Mesenchymal stem cell (in vitro differentiated cells and primary cell): ENCODE measurements at places on chromosomes 4 and X.

GRCh38 chr4:47525154-47525819, 40.2 kb downstream of the ATP10D start:
- peak overlapping the region; percentile 87 for H3K27ac ChIP-seq
- no peak overlapping the region for H3K4me3 ChIP-seq
- no peaks in the 10 kb centered on the region for H3K27me3 ChIP-seq
- peak; percentile 94 for DNase-seq
- H3K4me1 ChIP-seq: peaks cover under 1% of the 10 kb centered on the region

GRCh38 chrX:20595928-20596575, 329.3 kb upstream of the RPS6KA3 start:
- no peaks in the 10 kb centered on the region for H3K36me3 ChIP-seq
- peak; percentile 18 for DNase-seq
- no peaks in the 10 kb centered on the region for H3K27me3 ChIP-seq
- no peak overlapping the region for H3K4me3 ChIP-seq
- no peaks in the 10 kb centered on the region for H3K4me1 ChIP-seq

- H3K4me3 ChIP-seq: no peak overlapping the region
- no peaks in the 10 kb centered on the region for H3K36me3 ChIP-seq
- DNase-seq: peak; percentile 81
- no peak overlapping the region for H3K27ac ChIP-seq
- peaks cover 4% of the 10 kb centered on the region for H3K27me3 ChIP-seq
These were observed 620.0 kb downstream of the BCOR start for GRCh38 chrX:39477762-39478120.

DNA sequence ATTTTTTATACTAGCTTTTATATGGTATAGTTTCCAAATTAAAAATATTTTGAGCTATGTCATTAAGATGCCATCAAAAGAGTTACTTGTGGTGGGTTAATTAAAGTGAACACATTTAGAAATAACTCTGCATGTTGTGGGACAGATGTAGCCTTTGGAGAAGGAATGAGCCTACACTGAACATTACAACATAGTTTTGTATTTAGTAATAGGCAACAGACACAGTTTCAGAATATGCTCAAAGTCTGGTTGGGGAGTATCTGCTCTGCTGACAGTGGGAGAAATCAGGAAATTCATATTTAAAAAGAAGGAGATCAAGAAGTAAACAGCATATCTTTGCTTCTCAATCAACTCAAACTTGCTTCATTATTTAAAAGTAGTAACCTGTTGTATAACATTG, 23.7 kb downstream of the EMCN start:
- H3K27ac ChIP-seq: no peak overlapping the region
- no peaks in the 10 kb centered on the region for H3K36me3 ChIP-seq
- no peak overlapping the region for H3K4me3 ChIP-seq
- DNase-seq: peak; percentile 49
- H3K4me1 ChIP-seq: no peaks in the 10 kb centered on the region

DNA sequence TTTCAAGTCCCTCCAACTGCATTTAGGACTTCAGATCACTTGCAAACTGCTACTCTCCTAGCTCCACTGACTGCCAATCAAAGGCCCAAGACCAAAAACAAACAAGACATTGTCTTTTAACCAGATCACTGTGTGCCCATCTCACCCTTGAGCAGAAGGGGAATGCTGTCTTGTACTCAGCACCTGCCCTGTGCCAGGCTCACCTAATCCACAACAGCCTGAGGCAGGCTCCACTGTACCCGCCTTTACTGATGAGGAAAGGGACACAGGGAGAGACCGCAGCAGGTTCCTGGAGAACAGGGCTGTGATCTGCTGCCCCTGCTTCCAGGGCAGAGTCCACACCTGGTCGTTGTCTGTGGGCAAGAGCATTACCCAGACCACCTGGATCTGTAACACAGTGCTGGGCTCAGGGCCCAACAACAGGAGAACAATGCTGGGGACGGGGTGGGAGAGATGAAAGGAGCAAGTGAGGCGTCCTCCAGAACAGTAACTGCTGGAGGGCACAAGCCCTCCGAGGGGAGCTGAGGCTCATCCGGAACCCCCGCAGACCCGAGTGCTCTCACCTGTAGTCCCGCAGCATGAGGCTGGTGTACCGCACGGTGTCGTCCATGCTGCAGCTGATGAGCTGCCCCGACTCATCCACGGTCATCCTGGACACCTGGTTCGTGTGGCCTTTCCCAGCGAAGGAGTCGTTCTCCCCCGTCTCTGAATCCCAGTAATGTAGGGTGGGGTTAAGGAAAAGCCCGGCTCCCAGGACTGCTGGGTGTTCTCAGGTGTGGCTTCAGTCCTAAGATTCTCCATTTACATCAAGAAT, 33.9 kb downstream of the WDR1 start:
- DNase-seq: no peak
- H3K4me3 ChIP-seq: no peak overlapping the region
- peaks cover 43% of the 10 kb centered on the region for H3K4me1 ChIP-seq
- H3K36me3 ChIP-seq: peaks cover 96% of the 10 kb centered on the region
- no peak overlapping the region for H3K27ac ChIP-seq
- no peaks in the 10 kb centered on the region for H3K27me3 ChIP-seq

GRCh38 chr4:88865466-88865865, 167.8 kb upstream of the NAP1L5 start:
- no peak overlapping the region for H3K4me3 ChIP-seq
- H3K36me3 ChIP-seq: peaks cover 3% of the 10 kb centered on the region
- H3K27ac ChIP-seq: no peak overlapping the region
- H3K4me1 ChIP-seq: no peaks in the 10 kb centered on the region
- peak; percentile 79 for DNase-seq

GRCh38 chr4:66872661-66873060, 672.6 kb downstream of the CENPC start:
- H3K4me1 ChIP-seq: no peaks in the 10 kb centered on the region
- H3K27me3 ChIP-seq: no peaks in the 10 kb centered on the region
- no peaks in the 10 kb centered on the region for H3K36me3 ChIP-seq
- no peak overlapping the region for H3K4me3 ChIP-seq

DNA sequence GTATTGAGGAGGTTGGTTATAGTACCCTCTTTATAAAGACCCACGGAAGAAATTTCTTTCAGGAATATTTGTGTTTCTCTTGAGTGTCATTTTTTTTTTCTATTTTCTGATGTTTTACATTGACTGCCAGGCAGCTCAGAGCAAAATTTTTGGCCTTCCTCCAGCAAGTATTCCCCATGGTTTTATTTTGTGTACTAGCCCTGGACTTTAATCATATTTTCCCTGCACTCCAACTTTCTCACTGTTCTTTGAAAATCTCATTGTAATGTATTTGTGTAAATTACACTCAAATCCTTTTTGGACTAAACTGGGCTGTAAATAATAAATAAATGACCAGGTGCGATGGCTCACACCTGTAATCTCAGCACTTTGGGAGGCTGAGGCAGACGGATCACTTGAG, 45.6 kb upstream of the USP46 start:
- H3K36me3 ChIP-seq: no peaks in the 10 kb centered on the region
- H3K4me3 ChIP-seq: no peak overlapping the region
- no peak for DNase-seq
- no peaks in the 10 kb centered on the region for H3K4me1 ChIP-seq
- no peaks in the 10 kb centered on the region for H3K27me3 ChIP-seq
- no peak overlapping the region for H3K27ac ChIP-seq

DNA sequence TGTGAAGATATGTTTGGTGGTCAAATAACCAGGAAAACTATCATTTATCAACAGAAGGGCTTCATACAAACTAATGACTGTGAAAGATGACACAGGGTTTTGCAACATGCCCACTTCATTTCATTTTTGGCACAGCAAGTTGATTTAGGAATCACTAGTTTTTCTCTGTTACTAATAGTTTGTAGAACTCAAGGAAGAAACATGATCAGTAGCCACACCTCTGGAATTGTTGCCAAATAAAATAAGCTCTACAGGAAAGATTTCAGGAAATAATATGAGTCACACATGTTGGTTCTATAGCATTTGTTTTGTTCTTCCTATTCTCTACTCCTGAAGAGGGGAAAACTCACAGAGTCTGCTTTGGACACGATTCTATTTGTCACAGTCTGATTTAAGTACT, 255.4 kb downstream of the TLL1 start:
- H3K27ac ChIP-seq: no peak overlapping the region
- no peaks in the 10 kb centered on the region for H3K27me3 ChIP-seq
- no peak overlapping the region for H3K4me3 ChIP-seq
- DNase-seq: no peak

- no peaks in the 10 kb centered on the region for H3K4me1 ChIP-seq
- DNase-seq: no peak
- H3K27me3 ChIP-seq: no peaks in the 10 kb centered on the region
- no peak overlapping the region for H3K4me3 ChIP-seq
- no peaks in the 10 kb centered on the region for H3K36me3 ChIP-seq
These were observed 31.2 kb downstream of the SLITRK2 start for GRCh38 chrX:145848857-145849256.

DNA sequence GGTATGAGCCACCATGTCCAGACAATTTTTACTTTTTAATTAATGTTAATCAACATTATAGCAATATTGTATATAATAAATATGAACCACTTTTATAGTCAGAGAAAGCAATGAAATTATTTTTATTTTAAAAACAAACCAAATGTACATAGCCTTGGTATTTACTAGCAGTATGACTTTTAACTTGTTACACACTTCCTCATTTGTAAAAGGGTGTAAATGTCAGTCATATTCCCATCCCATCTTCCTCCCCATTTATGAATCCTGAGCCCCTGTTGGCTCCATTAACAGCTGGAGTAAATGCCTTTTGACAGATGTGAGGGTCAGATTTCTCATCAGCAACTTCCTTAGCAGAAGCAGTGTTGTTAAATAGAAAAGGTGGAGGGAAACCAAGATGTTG, 179.6 kb upstream of the SPRY1 start:
- no peak for DNase-seq
- H3K27ac ChIP-seq: no peak overlapping the region
- no peak overlapping the region for H3K4me3 ChIP-seq
- H3K4me1 ChIP-seq: no peaks in the 10 kb centered on the region
- H3K36me3 ChIP-seq: no peaks in the 10 kb centered on the region
- no peaks in the 10 kb centered on the region for H3K27me3 ChIP-seq

- no peak for DNase-seq
- H3K27ac ChIP-seq: no peak overlapping the region
- H3K4me3 ChIP-seq: no peak overlapping the region
- H3K27me3 ChIP-seq: no peaks in the 10 kb centered on the region
- H3K36me3 ChIP-seq: no peaks in the 10 kb centered on the region
- no peaks in the 10 kb centered on the region for H3K4me1 ChIP-seq
These were observed 20.8 kb upstream of the AREG start for GRCh38 chr4:74424111-74424510.
